Mammary microvascular endothelial cell (primary cell): ENCODE measurements at places on chromosomes 2 and 18. TPM values are rescaled to one million over a fixed set of nuclear protein-coding genes. Genes with fewer than 3 reads are reported as not detected.

Gene UNC50
- total RNA-seq: 31.5 and 35.6 TPM in 2 replicates

Gene ALKAL2
- not detected in 2 replicates for total RNA-seq

Gene GAL3ST2
- not detected in 2 replicates for total RNA-seq

Gene SERPINB3
- not detected in 2 replicates for total RNA-seq

Gene B3GNT7
- total RNA-seq: 1.1 and 1.3 TPM in 2 replicates

Gene RAMP1
- not detected in 2 replicates for total RNA-seq

Gene CDH2
- 13.5 and 16.9 TPM in 2 replicates for total RNA-seq

Gene EVX2
- total RNA-seq: not detected in 2 replicates

Gene ERICH2
- not detected in 2 replicates for total RNA-seq

Gene ATP6V1C2
- total RNA-seq: 0.13 TPM in 1 of 2 replicates, not detected in the other

Gene HOXD9
- total RNA-seq: 13.6 and 17.2 TPM in 2 replicates

Gene CBLN2
- 0.10 TPM in 1 of 2 replicates, not detected in the other for total RNA-seq

Gene CDH20
- total RNA-seq: 0.05 and 0.07 TPM in 2 replicates

Gene SMPD4
- 56.7 and 61.7 TPM in 2 replicates for total RNA-seq
